Hematopoietic multipotent progenitor cell treated with erythropoietin and hydrocortisone succinate and interleukin-3 and kit ligand, for 6 days (in vitro differentiated cells): ENCODE measurements at places on chromosomes 4 and X.

- DNase-seq: no peak
Observed at GRCh38 chr4:89759426-89759825, 77.5 kb downstream of the SNCA start.

- DNase-seq: peak; percentile 46
Observed at GRCh38 chr4:6749340-6750171, 33.0 kb upstream of the KIAA0232 start.

- DNase-seq: no peak
Observed at GRCh38 chr4:89674876-89675459, 162.0 kb downstream of the SNCA start.

- no peak for DNase-seq
Observed at GRCh38 chr4:104915864-104916263, 230.8 kb upstream of the TET2 start.

DNA sequence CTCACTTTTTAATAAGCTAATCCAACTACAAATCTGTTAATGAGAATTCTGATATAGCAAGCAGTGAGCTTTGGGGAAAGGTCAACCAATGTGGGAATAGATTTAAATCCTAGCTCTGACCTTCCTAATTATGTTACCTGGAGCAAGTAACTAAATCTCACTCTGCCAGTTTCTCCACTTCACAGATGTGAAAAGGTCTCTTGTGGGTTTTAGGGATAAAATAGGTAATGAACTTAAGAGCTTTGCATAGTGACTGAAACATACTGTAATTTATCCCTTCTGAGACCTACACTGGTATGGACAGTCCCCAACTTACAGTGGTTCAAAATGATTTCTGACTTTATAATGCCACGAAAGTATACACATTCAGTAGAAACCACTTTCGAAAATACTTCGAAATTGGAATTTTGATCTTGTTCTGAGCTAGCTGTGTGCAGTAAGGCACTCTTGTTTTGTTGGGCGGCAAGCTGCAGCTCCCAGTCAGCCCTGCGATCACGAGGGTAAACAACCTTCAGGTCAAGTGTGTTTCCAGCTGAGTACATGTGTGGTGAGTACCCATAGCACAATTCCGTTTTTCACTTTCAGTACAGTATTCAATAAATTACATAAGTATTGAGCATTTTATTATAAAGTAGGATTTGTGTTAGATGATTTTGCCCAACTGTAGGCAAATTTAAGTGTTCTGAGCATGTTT lies 93.7 kb downstream of the ADGRL3 start:
- DNase-seq: no peak

DNA sequence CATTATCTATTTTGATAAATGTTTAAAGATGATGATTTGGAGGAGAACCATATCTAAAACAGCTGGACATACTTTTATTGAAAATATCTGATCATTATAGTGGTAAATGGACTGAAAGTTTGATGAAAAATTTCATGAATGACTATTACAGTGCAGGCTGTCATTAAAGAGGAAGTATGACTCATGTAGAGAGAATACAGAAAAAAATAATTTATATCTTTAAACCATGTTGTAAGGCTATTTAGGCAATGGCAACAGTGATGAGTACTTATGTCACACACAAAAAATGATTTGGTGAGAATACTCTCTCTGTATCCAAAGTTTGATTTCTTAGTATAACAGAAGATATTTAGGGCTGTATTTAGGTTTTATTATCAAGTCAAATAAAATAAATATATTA lies 3.9 kb upstream of the GLRB start:
- peak; percentile 5 for DNase-seq

DNA sequence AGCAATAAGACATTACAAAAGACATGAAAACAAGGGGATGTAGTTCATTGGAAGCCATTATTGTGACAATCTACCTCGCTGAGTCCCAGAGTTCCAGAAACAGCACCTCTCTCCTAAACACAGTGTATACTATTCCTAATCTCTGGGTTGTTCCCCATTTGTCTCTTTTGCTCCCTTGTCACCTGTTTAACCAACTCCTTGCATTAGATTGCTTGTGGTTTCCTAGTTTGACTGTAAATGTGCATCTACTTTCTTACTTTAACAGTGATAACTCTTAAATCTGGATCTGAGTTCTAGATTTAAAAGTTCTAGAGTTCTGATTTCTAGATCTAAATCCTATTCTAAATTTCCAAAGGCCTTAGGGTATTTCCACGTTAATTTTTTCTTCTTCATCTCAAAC lies 71.6 kb upstream of the TET2 start:
- DNase-seq: no peak

GRCh38 chrX:13088156-13088487 lies 43.7 kb upstream of the FAM9C start:
- no peak for DNase-seq

DNA sequence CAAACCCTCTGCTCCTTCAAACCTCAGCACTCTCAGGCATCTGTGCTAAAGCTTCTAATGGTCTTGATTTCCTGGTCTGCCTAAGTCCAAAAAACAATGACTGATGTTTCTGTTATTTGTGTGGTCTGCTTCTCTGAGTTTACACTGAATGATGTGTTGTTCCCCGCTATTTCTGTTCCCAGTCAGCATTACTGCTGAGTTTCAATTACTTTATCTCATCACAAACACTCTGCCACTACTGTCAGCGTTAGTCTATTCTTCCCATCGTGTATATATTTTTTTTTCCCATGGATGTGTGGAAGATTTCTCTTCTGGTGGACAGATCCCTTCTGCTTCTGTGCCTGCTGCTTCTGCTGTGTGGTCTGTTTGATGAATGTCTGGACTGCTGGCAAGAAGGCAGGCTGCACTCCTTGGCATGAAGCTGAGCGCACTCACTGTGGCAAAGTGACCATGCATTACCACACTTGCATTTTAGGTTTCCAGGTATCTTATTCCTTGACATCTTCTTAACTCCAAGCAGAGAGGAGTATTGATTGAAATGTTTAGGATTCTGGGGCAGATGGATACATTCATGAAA lies 106.9 kb upstream of the PAQR3 start:
- no peak for DNase-seq

DNA sequence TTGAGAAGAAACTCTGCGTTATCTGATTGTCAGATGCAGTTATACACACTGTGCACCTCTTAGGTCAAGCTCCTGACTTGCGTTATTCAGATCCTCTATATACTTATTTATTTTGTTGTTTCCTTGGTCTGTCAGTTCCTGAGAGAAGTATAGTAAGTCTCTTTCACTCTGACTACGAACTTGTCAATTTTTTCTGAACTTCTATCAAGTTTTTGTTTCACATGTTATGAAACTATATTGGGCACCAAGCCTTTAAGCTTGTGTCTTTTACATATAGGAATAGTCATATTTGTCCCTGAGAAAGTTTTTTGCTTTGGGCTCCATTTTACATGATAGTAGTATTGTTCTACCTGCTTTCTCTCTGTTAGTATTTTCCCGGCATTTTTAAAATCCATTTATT lies 31.7 kb downstream of the ZNF275 start:
- DNase-seq: no peak

DNA sequence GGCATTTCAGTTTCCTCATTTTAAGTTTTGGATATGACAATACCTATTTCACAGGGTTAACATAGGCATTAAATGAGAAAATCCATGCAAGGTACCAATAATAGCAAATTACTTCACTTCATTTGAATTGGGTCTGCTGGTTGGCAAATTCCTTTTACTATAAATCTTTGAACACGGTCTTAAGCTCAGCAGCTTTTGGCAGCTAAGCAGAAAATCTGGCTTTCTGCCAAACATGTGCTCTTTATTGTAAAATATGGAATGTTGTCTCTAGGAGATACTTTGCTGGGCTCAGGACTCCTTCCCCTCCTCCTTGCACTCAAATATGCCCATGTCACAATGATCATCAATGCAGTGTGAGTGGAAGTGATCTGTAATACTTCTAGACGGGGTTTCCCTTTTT lies 16.8 kb upstream of the DMP1 start:
- DNase-seq: peak; percentile 36

GRCh38 chr4:90152024-90152423 lies 24.8 kb downstream of the CCSER1 start:
- no peak for DNase-seq
